ENCODE measurements at places on chromosomes 11 and 22.

- no peaks in the 10 kb centered on the region for H3K27me3 ChIP-seq
- H3K4me1 ChIP-seq = no peaks in the 10 kb centered on the region
- H3K36me3 ChIP-seq = no peaks in the 10 kb centered on the region
- H3K4me3 ChIP-seq = no peak overlapping the region
- DNase-seq = no peak
These were observed 200.8 kb upstream of the ZC3H12C start for GRCh38 chr11:109892321-109892794.

DNA sequence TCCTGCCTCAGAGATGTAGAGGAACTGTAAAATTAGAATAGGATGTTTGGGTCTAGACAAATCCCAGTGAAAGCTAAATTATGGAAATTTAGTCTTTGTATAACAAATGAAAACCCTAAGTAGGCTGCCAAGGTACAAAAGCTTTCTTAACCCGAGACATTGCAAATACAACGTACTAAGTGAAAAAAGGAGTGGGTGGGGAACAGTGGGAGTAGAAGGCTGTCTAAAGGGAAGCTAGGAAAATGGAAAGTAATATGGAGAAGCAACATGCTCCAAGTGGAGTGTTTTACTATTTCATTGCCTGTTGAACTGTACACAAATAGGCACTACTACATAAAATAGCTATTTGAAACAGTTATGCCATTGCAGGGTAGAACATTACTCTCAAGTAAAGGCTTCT lies 6.8 kb upstream of the LIN7C start:
- no peak overlapping the region for H3K27ac ChIP-seq
- H3K36me3 ChIP-seq = no peaks in the 10 kb centered on the region
- no peaks in the 10 kb centered on the region for H3K4me1 ChIP-seq
- no peak overlapping the region for H3K4me3 ChIP-seq

DNA sequence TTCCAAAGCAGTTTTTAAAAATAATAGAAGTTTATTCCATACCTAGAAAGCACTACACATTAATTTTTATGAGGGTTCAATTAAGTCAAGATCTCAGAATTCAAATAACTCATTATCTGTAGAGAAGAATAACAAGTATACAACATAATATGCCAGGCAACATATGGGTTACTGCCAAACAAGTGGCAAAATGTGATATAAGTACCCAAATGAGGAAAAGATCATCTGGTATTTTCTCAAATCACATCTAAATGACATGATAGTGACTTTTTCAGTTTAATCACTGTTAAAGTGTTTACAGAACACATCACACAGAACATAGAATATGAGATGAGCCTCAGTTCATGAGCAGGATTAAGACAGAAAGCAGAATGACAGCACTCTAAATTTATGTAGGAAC lies 123.3 kb downstream of the FCHSD2 start:
- no peak overlapping the region for H3K27ac ChIP-seq
- no peaks in the 10 kb centered on the region for H3K36me3 ChIP-seq
- H3K27me3 ChIP-seq = no peaks in the 10 kb centered on the region
- no peak for DNase-seq

GRCh38 chr11:1937616-1938342 lies 9.4 kb upstream of the MRPL23 start:
- H3K4me1 ChIP-seq = no peaks in the 10 kb centered on the region
- no peak overlapping the region for H3K4me3 ChIP-seq
- H3K27me3 ChIP-seq = no peaks in the 10 kb centered on the region
- no peaks in the 10 kb centered on the region for H3K36me3 ChIP-seq

GRCh38 chr11:16604794-16605388 lies 133.6 kb upstream of the C11orf58 start:
- H3K27ac ChIP-seq = no peak overlapping the region
- no peaks in the 10 kb centered on the region for H3K4me1 ChIP-seq
- H3K36me3 ChIP-seq = no peaks in the 10 kb centered on the region
- peaks cover 66% of the 10 kb centered on the region for H3K27me3 ChIP-seq

DNA sequence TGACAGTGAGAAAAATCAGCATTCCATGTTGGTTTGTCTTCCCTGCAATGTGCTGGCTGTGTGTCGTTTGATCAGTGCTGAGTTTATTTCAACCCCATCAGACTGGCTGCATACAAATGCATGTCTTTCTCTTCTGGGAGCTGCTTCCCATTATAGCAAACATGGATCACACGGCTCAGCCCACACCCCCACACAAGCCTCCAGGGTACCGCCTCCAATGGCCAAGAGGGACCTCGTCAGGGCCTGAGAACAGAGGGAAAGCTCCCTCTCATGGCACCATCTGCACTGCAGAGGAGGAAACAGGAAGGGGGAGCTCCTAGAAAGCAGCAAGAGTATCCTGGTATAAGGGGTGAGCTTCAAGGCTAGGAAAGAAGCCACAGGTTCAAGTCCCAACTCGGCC lies 214.2 kb downstream of the LARGE1 start:
- no peak overlapping the region for H3K4me3 ChIP-seq
- no peak for DNase-seq
- H3K4me1 ChIP-seq = no peaks in the 10 kb centered on the region
- no peaks in the 10 kb centered on the region for H3K27me3 ChIP-seq

DNA sequence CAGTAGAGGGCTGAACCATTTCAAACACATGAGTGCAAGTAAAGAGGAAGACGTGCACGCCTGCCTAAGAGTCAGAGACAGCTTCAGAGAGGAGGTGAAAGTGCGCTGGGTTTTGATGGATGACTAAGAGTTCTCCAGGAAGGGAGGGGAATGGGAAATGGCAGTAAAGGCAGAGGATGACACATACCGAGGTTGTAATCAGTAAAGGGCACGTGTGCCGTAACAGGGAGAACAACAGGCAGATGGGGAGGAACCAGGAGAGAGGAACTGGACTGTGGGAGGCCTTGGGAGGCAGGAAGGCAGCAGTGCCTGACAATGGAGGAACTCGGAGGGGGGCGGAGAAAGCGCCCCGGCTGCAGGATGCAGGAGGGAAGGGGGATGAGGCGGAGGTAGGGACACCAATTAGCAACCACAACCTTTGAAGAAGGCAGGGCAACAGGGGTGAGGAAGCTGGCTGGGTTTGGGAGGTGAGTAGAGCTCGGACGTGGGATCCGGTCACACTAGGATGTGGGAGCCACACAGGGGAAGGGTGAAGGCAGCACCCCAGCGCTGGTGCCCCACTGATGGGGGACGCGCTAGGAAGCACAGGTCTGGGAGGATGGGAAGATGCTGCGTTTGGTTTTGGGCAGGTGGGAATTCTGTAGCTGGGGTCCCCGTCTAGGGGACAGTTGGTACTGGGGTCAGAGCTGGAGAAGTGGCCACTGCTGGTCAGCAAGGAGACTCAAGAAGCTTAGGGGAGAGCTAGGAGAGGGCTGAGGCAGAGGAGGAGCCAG lies 67.4 kb downstream of the SCUBE1 start:
- H3K4me3 ChIP-seq = no peak overlapping the region
- H3K27me3 ChIP-seq = no peaks in the 10 kb centered on the region
- no peaks in the 10 kb centered on the region for H3K36me3 ChIP-seq
- DNase-seq = no peak
- no peaks in the 10 kb centered on the region for H3K4me1 ChIP-seq

- peaks cover 14% of the 10 kb centered on the region for H3K4me1 ChIP-seq
- H3K4me3 ChIP-seq = no peak overlapping the region
- H3K27ac ChIP-seq = no peak overlapping the region
These were observed 118.1 kb upstream of the CLPB start for GRCh38 chr11:72552399-72552910.

DNA sequence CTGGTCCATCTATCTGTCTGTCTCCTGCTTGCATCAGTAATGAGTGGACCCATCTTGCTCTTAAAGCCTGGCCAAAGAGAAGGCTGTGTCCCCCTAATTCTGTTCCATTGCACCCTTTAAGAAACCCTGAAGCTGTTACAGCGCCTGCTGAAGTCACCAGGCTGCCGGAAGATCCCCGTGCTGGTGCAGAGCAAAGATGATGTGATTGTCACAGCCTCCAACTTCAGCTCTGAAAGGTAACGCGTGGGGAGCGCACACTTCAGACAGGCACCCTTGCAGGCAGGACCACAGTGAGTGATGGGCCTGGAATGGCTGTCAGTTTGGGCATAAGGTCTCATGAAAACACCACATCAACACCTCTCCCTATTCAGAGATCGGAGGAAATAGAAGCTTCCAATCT lies 18.4 kb downstream of the GTPBP1 start:
- peaks cover 96% of the 10 kb centered on the region for H3K36me3 ChIP-seq
- no peak for DNase-seq
- no peak overlapping the region for H3K27ac ChIP-seq
- no peaks in the 10 kb centered on the region for H3K27me3 ChIP-seq
- no peaks in the 10 kb centered on the region for H3K4me1 ChIP-seq
- no peak overlapping the region for H3K4me3 ChIP-seq

- peak overlapping the region; percentile 89 for H3K27ac ChIP-seq
- H3K4me1 ChIP-seq = peaks cover 33% of the 10 kb centered on the region
- no peaks in the 10 kb centered on the region for H3K27me3 ChIP-seq
- no peak overlapping the region for H3K4me3 ChIP-seq
These were observed 29.9 kb downstream of the RPL3 start for GRCh38 chr22:39289533-39289932.

DNA sequence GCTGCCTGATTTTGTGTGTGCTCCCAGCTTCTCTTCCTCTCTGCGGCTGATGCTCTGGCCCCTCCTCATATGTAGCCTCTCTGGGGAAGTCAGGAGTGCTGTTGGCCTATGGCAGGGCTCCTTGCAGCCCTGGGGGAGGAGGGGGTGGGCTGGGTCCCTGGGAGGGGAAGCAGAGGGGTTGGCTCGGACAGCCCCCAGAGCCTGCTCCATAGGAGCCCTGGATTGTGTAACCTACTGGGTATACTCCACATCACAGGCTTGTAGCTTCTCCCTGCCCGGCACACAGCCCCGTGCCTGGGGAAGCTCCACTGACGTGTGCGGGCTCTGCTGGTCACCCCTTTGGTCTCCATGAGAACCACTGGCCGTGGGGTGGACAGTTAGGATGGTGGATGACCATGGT lies 113.8 kb downstream of the ST3GAL4 start:
- no peak overlapping the region for H3K4me3 ChIP-seq
- H3K27ac ChIP-seq = no peak overlapping the region
- no peaks in the 10 kb centered on the region for H3K27me3 ChIP-seq
- H3K36me3 ChIP-seq = no peaks in the 10 kb centered on the region
- no peaks in the 10 kb centered on the region for H3K4me1 ChIP-seq
- DNase-seq = no peak

GRCh38 chr11:118838905-118839553 lies 44.7 kb upstream of the CXCR5 start:
- no peaks in the 10 kb centered on the region for H3K36me3 ChIP-seq
- H3K27ac ChIP-seq = no peak overlapping the region
- no peak overlapping the region for H3K4me3 ChIP-seq
- H3K27me3 ChIP-seq = no peaks in the 10 kb centered on the region
- H3K4me1 ChIP-seq = peaks cover 13% of the 10 kb centered on the region

- no peaks in the 10 kb centered on the region for H3K4me1 ChIP-seq
- H3K27me3 ChIP-seq = no peaks in the 10 kb centered on the region
- DNase-seq = no peak
- no peak overlapping the region for H3K27ac ChIP-seq
- H3K4me3 ChIP-seq = no peak overlapping the region
These were observed 45.2 kb downstream of the NAT10 start for GRCh38 chr11:34150494-34151151.

GRCh38 chr11:69554849-69555248 lies 73.4 kb downstream of the LINC01488 start:
- no peak for DNase-seq
- no peaks in the 10 kb centered on the region for H3K27me3 ChIP-seq
- no peak overlapping the region for H3K27ac ChIP-seq
- no peak overlapping the region for H3K4me3 ChIP-seq

DNA sequence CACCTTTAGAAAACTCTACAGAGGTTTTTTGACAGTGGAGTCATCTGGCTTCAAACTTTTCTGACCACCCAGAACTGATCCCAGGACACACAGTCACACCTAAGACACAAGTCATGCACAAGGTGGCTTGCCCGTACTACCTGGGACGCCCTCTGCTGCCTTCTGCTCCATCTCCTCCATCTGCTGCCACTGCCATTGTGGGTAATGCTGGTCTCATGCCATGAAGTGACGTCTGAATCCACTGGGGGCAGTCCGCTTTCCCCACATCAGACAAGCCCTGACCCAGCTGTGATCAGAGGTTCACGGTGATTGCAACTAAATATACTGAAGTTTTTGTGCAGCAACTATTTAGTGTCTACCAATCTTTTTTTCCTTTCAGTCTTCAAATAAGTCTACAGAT lies 5.4 kb upstream of the NDUFS8 start:
- H3K4me3 ChIP-seq = no peak overlapping the region
- H3K36me3 ChIP-seq = peaks cover 18% of the 10 kb centered on the region
- H3K27ac ChIP-seq = no peak overlapping the region
- no peak for DNase-seq
- H3K4me1 ChIP-seq = peaks cover 22% of the 10 kb centered on the region

DNA sequence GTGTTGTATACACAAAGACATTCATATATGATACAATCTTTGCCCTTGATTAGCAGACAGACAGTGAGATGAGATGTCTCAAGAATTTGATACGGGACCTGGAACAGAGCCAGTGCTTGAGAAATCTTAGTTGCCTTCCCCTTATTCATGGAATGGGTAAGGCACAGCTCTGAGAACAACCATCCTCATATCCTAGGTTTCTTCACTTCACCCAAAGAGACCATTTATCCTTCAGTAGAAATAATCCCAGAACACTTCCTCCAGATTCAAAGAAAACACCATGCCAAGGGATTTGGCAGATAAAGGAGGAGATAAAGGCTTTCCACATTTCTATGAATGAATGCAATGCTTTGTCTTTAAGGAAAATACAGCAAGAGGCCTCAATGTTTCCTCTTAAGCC lies 8.8 kb upstream of the IZUMO1R start:
- H3K27me3 ChIP-seq = no peaks in the 10 kb centered on the region
- H3K4me3 ChIP-seq = no peak overlapping the region
- H3K36me3 ChIP-seq = no peaks in the 10 kb centered on the region
- no peak for DNase-seq

DNA sequence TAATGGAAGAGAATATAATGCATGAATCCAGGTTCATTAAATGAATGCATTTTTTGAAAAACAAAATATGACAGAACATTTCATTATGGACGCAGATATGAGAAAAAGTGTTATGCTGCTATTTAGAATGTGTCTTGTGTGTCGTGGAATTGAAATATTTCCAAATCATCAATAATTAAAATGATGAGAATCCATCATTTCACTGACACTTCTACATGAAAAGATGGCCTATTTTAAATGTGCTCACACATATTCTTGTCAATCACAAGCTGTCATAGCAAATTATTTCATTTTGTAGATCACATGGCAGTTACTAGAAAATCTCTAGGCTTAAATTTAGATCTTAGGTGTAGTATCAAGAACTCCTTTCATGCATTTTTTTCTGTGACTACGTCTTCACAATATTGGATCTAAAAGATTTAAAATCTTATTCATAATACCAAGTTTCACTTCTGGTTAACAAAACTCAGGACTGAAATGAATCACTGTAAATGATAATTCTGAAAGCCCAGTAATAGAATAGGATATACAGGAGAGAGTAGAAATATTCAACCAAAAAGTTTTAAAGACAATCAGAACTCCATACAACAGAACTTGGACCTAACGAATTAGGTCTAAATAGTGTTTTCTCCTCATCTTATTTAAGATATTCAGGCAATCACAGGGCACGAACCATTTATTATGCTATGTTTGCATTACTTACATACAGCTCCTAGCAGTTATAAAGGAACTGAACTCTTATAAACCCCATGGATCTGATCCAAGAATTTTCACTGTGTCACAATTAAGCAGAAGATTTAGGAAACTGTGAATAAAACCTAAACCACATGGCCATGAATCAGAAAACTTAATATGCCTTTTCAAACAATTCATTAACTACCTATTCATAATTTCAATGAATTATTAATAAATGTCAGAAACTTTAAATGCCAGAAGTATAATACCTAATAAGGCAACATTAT lies 67.7 kb downstream of the DCDC1 start:
- DNase-seq = no peak
- no peaks in the 10 kb centered on the region for H3K36me3 ChIP-seq
- H3K27ac ChIP-seq = no peak overlapping the region
- no peaks in the 10 kb centered on the region for H3K4me1 ChIP-seq
- no peak overlapping the region for H3K4me3 ChIP-seq

All from RWPE2 (cell line).